ENCODE measurements at places on chromosomes 4 and X.
A peak's percentile ranks its signal among the peaks of the same experiment; 100 is the strongest.

- DNase-seq = peak; percentile 79
These were observed 29.1 kb downstream of the TBC1D14 start for GRCh38 chr4:6938647-6939271.

GRCh38 chr4:131370846-131371245 lies 1778.2 kb upstream of the PCDH10 start:
- DNase-seq = no peak

- no peak for DNase-seq
These were observed 531 bp upstream of the GPRIN3 start for GRCh38 chr4:89308161-89308500.

DNA sequence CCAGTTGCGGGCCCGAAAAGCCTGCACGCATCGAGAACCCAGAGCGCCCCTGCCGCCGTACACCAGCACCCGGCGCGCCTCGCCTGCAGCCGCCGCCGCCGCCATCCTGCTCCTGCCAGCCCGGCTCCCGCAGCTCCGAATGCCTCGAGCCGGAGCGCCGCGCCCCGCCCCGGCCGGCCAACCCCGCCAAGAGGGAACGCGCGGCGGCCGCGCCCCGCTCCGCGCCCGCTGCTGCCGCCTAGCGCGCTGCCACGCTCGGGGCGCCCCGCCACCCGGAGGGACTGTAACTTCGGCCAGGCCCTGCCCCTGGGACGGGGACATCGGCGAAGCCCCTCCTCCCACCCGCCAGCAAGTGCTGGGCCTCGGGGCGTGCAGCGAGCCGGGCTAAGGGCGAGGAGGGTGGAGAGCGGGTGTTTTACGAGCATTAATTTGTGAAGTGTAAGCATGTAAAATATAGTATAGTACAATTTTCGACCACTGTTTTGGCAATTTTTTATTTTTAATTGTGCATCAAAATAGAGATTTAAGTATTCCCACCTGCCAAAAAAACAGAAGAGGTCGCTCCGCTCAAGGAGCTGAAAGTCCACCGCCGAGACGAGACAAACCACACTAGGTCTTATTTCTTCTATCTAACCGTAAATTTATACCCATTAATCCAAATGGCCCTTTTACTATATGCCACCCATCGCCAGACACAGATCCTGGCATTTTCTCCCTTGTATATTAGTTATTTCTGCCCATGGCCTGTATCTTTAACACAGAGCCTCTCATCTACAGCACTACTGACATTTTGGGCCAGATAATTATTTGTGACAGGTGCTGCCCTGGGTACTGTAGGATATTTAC lies at the start of gene QDPR:
Gene QDPR, minus strand, starts transcription at position 141 of the 846 bp plus-strand sequence. Its CDS starts 36 bp downstream, at position 105.
- DNase-seq = peak; percentile 94

GRCh38 chr4:140717313-140717712 lies 38.9 kb downstream of the TBC1D9 start:
- DNase-seq = no peak

GRCh38 chr4:21753084-21753760 lies 195.3 kb downstream of the KCNIP4 start:
- no peak for DNase-seq

DNA sequence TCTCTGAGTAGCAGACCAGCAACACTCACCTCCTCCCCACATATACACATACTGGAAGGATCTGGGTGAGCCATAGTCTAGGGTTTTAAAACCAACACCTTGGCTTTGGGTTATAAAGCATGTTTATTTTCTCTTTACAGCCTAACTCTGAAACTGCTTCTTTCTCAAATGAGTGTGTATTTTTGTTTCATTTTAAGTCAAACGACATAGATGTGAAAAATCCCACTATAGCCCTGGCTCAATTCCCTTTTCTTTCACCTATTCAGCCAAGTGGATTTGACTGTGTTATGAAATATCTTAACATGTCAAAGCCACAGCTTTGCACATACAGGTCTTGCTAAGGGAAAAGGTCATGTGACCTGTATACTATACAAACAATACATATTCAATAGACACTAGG lies 13.8 kb downstream of the NEXMIF start:
- DNase-seq = no peak

- no peak for DNase-seq
These were observed 206.7 kb downstream of the RASL11B start for GRCh38 chr4:53068755-53069330.

DNA sequence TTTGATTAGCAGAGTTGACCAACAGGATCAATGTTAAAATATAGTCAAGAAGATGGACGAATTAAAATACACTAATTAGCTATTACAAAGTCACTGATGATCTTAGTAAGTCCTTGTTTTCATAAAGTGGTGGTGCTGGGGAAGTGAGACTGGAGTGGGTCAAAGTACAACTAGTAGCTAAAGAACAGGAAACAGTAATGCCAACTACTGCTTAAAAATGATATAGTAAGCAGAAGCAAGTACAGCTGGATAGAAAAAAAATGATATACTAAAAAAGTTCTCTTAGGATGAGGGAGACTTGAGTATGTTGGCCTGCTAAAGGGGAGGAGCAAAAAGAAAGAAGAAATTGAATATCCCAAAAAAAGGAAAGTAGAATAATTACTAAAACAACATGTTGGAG lies 580.8 kb upstream of the FTHL17 start:
- DNase-seq = no peak

GRCh38 chr4:4901877-4902276 lies 42.4 kb downstream of the MSX1 start:
- no peak for DNase-seq

DNA sequence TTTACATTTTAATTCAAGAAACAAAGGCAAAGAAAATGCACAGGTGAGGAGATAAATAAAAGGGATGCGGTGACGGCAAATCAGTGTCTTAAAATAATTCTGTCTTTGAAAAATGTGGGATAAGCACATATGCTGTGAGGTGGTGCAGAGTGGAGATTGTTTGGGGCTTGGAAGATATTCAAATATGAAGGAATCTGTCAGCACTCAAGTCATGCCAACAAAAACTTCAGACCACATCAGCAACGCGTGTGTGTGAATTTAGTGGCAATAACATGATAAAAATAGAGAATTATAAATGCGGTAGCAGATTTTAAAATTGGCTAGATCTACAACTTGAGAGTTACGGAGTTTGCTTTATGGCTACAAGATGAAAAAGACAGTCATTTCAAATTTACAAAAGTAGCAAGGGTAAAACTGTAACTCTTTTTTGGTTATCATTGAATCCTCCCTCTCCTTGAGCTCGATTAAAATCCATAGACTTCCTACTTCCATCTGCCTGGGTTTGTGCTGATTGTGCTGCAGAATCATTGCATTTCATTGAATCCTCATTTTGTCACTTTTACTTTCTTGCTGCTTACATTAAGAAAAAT lies 71.5 kb upstream of the VCX2 start:
- no peak for DNase-seq

DNA sequence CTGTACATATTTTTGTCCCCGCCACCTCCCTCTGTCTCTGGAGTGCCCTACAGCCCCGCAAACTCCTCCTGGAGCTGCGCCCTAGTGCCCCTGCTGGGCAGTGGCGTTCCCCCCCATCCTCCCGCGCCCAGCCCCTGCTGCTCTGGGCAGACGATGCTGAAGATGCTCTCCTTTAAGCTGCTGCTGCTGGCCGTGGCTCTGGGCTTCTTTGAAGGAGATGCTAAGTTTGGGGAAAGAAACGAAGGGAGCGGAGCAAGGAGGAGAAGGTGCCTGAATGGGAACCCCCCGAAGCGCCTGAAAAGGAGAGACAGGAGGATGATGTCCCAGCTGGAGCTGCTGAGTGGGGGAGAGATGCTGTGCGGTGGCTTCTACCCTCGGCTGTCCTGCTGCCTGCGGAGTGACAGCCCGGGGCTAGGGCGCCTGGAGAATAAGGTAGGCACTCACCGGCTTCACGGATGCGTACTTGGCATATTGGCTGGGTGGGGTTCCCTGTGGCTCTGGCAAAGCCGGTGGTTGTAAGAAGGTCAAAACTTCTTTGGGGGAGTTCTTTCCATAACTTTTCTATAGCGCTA lies 653 bp downstream of the HHIP start:
- DNase-seq = no peak

DNA sequence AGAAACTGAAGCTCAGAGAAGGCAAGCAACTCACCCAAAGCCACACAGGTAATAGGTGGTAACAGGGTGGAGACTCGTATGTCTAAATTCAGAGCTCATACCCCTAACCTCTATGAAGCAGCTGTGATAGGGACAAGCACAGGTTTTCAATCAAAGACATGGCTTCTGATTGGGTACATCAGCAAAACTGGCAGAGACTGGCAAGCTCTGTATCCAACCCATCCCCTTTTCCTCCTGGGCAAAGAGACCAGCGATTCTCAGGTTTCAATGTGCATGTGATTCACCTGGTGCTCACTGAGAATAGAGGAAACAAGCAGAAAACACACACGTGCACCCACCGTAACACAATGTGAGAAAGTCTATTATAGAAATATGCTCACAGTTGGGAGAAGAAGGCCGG lies 153.0 kb downstream of the SMIM20 start:
- no peak for DNase-seq

- DNase-seq = no peak
These were observed 1698.3 kb downstream of the STIM2 start for GRCh38 chr4:28558895-28559294.

DNA sequence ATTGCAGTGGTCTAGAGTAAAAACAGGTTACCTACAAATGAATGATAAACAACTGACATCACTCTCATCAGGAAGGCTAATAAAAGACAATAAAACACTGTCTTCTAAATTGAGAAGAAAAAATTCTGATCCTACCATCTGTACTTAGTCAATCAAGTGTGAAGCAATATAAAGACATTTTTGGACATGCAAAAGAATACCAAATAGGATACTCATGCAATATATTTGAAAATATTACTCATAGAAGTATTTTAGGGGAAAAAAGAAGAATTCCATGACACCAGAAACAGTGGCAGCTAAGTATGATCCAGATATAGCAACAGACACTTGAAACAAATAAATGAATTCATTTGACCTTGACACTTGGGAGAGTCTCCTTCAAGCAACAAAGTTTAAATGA lies 63.8 kb upstream of the FAM120C start:
- DNase-seq = no peak

- DNase-seq = no peak
These were observed 58.3 kb downstream of the GRID2 start for GRCh38 chr4:92362028-92362427.

DNA sequence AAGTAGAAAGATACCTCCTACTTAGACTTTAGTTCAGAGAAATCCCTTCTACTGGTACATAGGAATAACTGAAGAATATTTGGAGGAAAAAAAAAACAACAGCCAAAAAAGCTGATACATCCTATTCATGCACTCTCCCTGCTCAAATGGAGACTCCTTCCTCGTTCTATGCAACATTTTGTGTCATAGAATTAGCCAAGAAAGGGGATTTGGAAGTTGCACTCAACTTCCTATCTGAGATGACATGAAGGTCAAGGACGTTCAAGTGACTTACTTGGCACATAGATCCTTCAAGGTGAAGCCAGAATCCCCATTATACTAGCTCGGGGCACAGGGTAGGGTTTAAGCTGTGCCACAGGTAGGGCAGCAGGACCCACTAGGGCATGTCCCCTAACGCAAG lies 56.2 kb upstream of the S100G start:
- no peak for DNase-seq

DNA sequence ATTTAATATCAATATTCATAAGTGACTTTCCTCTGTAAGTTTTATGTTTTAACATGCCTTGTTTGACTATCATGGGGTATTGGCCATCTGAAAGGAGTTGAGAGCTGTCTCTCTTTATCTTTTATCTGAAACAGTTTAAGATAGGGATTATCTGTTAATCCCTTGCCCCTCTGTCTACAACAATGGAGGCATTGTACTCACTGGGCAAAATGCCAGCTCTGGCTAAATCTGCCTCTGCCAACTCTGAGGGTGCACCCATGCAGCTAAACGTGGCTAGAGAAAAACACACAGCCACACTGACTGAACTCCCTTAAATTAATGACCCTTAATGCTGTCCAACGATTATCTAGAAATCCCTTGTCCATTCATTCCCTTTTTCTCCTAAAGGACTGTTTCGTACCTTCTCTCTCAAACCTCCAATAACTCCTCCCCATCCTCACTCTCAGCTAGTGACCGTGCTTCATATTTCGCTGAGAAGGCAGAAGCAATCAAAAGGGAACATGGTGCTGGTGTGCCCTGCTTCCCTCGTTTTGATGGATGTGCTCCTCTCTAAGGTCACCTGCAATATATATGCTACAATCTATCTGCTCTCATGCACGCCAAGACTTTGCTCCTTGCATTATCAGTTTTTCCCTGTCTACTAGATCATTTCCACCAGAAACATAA lies 10.3 kb downstream of the PHKA2 start:
- no peak for DNase-seq

GRCh38 chrX:104428231-104428630 lies 137.8 kb upstream of the IL1RAPL2 start:
- no peak for DNase-seq

DNA sequence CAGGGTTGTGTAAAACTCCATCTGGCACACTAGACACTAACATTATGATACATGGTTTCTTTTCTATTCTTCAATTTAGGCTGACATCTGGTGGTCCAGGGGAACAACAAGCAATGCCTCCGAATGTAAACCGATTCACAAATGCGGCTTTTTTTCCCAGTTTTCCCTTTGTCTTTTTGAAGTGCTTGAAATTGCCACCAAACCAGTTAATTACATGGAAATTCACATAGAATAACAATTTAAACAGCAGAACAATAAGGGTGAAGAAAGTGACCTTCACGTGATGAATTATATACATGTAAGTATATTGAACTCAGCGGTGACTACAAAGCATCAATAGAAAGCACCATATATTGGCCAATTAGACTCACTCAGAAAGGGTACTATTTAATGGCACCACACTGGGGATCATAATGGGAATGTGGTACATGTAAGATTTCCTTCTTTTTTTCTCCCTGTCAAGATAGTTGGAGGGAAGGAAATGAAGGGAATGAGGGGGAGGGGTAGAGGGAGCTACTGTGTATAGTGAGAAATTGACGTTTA lies 103.9 kb downstream of the MMRN1 start:
- no peak for DNase-seq

All from upper lobe of right lung (tissue), 1 donor.